ENCODE measurements at places on chromosomes 5 and 9. TPM values are rescaled to one million over a fixed set of nuclear protein-coding genes. Genes with fewer than 3 reads are reported as not detected.

PROB1 gene
- total RNA-seq = 6.3 TPM

DAPK1 gene
- 1.2 TPM for total RNA-seq

SLC6A18 gene
- total RNA-seq = not detected

FST gene
- total RNA-seq = 0.49 TPM

WNK2 gene
- not detected for total RNA-seq

HEMGN gene
- 0.47 TPM for total RNA-seq

DNA sequence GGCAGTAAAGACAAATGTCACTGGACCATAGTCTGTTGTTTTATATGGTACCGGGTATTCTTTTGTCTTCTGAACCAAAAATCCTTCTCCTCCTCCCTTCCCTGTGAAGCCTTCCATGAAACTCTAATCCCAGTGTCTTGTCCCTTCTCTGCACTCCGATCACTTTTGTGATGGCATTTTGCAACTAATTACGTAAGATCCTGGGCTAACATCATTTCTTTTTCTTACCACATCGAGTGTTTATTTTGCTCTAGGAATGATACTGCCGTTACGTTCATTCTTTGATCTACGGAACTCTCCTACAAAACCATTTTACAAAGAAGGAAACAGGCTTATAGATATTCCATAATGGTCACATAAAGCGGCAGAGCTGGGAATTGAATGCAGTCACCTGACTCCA lies 33.7 kb downstream of the SNX18 start:
- no peaks in the 10 kb centered on the region for H3K27me3 ChIP-seq
- no peak for DNase-seq
- peaks cover 19% of the 10 kb centered on the region for H3K36me3 ChIP-seq
- no peak overlapping the region for H3K27ac ChIP-seq
- H3K4me3 ChIP-seq = no peak overlapping the region
- H3K4me1 ChIP-seq = peaks cover 4% of the 10 kb centered on the region

DNA sequence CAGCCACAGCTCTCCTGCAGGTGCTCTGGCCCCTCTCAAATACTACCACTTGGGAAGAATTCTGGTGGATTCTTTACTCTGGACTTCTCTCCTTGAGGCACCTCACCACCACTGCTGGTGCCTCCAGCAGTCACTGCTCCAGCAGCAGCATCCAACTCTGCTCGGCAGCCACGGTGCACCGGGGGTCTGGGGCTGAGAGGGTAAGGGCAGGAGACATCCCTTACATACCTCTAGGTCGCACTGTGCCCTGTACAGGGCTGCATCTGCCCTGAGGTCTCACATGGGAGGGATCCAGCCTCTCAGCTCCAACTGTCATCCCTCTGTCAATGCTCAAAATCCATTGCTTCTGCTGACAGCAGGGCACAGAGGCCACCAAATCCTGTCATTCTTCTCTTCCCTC lies 588.2 kb downstream of the CDK5RAP2 start:
- no peaks in the 10 kb centered on the region for H3K36me3 ChIP-seq
- no peak overlapping the region for H3K27ac ChIP-seq
- H3K27me3 ChIP-seq = no peaks in the 10 kb centered on the region
- H3K4me3 ChIP-seq = no peak overlapping the region
- DNase-seq = no peak

- no peak for DNase-seq
- no peaks in the 10 kb centered on the region for H3K36me3 ChIP-seq
- H3K4me3 ChIP-seq = no peak overlapping the region
- H3K4me1 ChIP-seq = no peaks in the 10 kb centered on the region
- no peak overlapping the region for H3K27ac ChIP-seq
Measured at GRCh38 chr9:17656889-17657288, 78.0 kb downstream of the SH3GL2 start.

DNA sequence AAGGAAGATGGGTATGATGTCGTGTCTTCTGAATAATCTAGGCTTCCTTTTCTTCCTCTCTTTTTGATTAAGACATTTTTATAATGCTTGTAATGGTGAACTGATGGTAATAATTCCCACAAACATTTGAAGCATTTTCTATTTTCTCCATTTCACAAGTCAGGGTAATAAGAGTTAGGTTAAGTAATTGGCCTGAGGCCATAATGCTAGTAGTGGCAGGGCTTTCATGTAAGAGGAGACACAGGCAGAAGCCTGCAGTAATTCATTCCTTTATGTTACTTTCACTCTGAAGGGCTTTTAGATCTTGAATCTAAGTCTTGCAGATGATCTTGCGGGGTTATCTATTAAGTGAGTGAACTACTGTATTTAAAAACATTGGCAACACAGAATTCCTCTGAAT lies 374.9 kb downstream of the MAT2B start:
- no peaks in the 10 kb centered on the region for H3K27me3 ChIP-seq
- H3K27ac ChIP-seq = no peak overlapping the region
- no peak overlapping the region for H3K4me3 ChIP-seq
- no peaks in the 10 kb centered on the region for H3K36me3 ChIP-seq
- H3K4me1 ChIP-seq = no peaks in the 10 kb centered on the region

DNA sequence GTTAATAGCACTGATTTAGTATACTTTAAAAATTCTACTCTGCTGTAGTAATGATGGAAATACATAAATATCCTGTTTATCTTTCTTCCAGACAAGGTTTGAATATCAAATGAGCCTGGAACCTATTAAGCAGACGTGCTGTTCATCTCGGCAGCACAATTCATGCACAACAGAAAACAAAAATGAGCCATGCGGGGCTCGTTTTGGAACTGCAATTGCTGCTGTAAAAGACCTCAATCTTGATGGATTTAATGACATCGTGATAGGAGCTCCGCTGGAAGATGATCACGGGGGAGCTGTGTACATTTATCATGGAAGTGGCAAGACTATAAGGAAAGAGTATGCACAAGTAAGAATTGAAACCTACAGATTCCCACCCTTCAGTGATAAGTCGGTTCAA lies 79.1 kb upstream of the ITGA2 start:
- H3K27ac ChIP-seq = no peak overlapping the region
- no peak overlapping the region for H3K4me3 ChIP-seq
- H3K27me3 ChIP-seq = no peaks in the 10 kb centered on the region
- no peak for DNase-seq

All from activated CD8-positive, alpha-beta memory T cell treated with anti-CD3 and anti-CD28 coated beads, Interleukin-2, amount 10 ng/mL, durations not matched to agents 7 days and 5 days (primary cell).